ENCODE measurements at places on chromosomes 7 and 10. TPM values are rescaled to one million over a fixed set of nuclear protein-coding genes. Genes with fewer than 3 reads are reported as not detected.

DNA sequence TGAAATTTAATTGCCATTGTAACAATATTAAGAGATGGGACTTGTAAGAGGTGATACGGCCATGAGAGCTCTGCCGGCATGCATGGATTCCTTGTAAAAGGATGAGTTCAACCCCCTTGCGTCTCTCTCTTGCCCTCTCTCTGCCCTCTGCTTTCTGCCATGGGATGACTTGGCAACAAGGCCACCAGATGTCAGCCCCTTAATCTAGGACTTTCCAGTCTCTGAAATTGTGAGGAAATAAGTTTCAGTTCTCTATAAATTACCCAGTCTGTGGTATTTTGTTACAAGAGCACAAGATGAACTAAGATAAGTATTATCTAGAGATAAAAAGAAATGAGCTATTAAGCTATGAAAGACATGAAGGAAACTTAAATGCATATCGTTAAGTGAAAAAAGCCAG lies 145.7 kb upstream of the AHR start:
- no peak for DNase-seq

DNA sequence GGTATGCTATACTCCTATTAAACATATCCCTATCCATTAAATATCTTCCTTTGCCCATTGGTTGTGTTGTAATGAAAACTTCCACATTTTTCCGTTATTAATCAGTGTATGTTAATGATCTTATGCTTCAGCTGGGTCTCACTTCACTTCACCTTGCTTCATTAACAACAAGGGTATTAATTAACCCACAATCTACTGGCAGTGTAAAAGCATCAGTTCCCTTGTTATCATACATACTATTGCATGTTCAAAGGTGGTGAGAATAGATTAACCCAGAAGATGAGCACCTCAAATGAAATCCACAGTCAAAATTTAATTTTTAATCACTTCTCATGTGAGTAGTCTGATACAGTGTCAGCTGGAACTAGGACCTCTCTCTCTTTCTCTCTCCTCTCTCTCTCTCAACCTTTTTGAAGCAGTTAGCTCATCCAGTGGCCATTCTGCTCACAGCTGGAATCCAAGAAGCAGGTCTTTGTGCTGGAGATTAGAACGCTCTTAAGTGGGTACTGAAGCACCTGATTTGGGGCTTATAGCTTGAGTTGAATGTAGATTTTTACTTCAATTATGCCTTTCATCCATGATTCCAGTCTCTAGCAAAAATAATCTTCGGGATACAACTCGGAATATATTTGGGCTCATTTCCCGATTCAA lies 172.3 kb downstream of the RAPGEF5 start:
- DNase-seq = no peak

- no peak for DNase-seq
These were observed 29.5 kb downstream of the EGFR start for GRCh38 chr7:55048221-55048859.

- DNase-seq = no peak
These were observed 139.1 kb upstream of the SORCS3 start for GRCh38 chr10:104501864-104502579.

- DNase-seq = no peak
These were observed 417 bp downstream of the RFC2 start for GRCh38 chr7:74253835-74254128.

GRID1 gene
- total RNA-seq = not detected

DNA sequence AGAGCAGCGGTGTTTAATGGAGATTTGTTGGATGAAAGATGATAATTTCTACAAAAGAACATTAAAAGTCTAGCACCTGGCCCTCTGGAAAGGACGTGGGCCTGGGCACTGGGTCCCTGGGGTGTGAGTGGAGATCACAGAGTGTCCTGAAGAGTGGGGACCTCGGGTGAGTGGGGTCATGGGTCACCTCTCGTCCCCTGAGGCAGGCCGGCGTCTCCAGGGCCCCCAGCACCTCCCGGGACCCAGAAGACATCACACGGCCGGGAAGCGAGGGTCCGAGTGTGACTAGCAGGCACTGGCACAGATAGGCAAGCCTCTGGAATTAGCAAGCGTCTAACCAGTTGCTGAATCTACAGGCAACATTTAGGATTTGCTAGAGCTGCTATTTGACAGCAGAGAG lies 257.2 kb downstream of the MAD1L1 start:
- DNase-seq = no peak

SFTPA1 gene
- total RNA-seq = not detected

Measured in osteoblast (primary cell).